ENCODE measurements at places on chromosomes 1 and 21. TPM values are rescaled to one million over a fixed set of nuclear protein-coding genes. Genes with fewer than 3 reads are reported as not detected.

DNA sequence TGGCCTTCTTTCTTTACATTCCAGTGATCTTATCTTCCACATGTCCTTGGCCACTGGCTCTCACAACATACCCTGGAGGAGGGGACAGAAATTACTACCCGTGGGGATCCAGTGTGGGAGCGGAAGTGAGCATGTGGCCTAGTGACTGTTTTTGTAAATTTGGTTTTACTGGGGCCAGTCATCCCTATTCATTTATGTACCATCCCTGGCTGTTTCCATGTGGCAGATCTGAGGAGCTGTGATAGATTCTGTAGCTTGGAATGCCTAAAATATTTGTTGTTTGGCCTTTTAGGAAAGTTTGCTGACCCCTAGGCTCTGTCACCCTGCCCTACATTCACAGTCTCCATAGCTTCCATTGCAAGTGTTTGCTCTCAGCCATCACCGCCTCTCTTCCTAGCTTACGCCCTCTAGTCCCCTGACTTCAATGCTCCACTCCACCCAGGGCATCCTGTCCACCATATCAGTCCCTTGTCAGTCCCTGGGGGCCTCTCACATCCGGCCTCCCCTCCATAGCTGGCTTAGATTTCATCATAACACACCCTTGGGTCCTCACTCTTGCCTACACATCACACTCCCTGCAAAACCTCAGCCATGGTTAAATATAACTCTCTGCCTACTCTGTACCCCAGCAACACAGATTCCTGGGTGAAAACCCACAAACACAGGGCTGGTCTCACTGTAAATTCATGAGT is 25.8 kb downstream of the DHCR24 start:
- no peak for DNase-seq

- peak; percentile 49 for DNase-seq
These were observed 30.2 kb upstream of the CD101 start for GRCh38 chr1:116971258-116971860.

- no peak for DNase-seq
These were observed 111.0 kb downstream of the GABPA start for GRCh38 chr21:25845729-25846256.

- no peak for DNase-seq
These were observed 7.0 kb downstream of the PALMD start for GRCh38 chr1:99652881-99653281.

GRCh38 chr1:30371888-30372791 is 351.2 kb downstream of the MATN1 start:
- DNase-seq: no peak

DNA sequence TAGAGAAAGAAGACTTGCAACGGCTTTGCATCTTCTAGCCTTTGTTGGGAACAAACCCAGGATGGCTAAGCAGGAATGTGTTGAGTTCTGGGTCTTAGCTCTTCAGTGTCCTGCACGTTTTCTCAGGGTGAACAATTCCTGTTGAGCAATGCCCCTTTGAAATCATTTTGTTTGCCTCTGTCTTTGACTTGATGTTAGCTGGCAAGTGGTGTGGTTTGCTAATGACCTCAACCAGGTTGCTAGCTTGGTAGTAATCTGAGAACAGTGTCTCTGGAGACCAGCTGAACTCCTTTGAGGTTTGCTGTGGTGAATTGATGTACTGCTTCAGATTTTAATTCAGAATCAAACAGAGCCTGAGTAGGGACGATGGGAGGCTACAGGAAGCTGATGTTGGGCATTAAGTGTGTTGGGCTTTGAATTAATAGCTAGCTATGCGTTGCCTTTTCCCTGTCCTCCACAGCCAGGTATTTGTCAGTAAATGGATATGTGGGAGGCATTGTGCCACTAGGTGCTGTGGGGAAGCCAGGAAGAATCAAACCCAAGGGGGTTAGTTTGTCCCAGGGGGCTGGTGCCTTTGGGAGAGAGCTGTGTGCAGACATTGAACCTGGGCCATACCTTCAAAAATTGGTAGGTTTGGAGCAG is 23.3 kb upstream of the SRSF10 start:
- DNase-seq: no peak

- no peak for DNase-seq
These were observed 17.0 kb downstream of the RCC2 start for GRCh38 chr1:17422461-17422860.

GRCh38 chr1:167500283-167500860 is 18.0 kb downstream of the CD247 start:
- DNase-seq: no peak

Gene SELP
- 9.9 TPM for total RNA-seq

GRCh38 chr1:157193219-157193618 is 55.0 kb upstream of the ETV3 start:
- no peak for DNase-seq

Gene AVPR1B
- 1.3 TPM for total RNA-seq

DNA sequence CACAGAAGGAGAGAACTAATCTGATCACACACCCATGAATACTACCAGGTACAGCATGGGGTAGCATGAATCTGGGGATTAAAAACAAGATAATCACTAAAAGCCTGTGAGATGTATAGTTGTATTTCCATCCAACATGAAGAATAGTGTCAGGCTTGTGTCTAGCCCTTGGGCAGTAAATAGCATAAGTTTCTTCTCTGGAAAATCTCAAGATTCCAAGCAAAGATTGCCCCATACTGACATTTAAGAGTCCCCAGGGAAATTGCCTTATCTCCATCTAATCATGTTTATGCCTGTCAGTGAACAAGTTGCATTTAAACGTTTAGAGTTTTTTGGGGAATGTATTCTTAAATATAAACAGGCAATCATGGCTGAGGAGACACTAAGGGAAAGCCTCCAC is 109.2 kb upstream of the SERTAD4 start:
- DNase-seq: no peak

DNA sequence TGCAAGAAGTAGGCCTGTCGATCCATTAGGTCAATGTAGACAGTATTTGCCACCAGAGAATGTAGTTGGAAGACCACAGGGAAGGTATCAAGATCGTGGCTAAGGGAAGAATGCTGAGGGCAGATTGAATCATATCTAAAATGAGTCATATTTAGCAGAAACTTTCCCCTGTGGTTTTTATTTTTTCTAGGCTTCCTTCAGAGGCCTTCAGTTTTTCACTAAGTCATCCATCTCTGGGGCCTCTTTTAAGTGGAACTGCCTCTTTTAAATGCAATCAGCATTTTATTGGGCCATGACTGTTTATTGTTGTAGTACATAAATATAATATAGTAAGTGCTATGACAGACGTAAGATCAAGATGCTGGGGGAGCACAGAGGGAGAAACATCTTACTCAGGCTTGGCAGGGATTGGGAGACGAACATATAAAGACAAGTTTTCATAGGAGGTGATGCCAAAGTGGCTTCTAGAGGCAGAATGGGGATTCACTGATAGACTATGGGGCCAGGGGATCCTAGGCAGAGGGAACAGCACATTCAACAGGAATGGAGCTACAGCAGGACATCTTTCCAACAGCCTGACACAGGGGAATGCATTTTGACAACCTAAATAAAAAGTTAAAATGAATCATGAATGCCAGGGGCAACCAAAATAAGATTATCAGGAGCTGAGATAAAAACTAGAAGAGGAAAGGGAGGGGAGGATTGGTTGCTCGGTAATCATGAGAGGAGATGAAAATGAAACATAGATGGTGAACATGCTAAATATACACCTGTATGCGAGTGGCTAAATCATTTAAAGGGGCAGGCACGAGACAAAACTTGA is 20.1 kb downstream of the UBE2U start:
- DNase-seq: no peak

DNA sequence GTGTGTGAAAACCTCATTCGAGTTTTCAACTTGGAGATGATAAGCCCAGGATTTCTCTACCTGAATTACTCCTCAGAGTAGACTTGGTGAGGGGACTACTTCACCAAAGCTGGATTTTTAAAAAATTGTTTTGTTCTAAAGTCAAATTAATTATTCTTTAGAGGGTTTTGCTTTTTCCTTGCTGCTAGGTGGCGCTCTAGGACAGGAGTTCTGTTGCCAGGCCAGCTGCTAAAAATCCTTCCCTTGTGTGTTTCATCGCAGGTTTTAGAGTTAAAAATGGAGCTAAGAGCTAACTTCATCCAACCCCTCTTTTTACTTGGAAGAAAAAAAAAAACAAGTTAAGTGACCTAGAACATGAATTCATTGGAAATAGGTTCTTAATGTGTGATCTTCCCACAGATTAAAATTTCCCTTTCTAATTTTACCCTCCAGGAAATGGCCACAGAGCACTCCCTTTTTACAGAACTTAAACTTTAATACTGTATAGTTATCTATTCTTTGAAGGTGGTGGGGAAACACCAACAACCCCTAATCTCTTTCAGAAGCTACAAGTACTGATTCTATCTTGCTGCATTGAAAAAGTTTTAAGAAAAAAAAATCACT is 36.7 kb upstream of the FAM163A start:
- peak; percentile 91 for DNase-seq

- DNase-seq: peak; percentile 32
These were observed 612.8 kb downstream of the LMO4 start for GRCh38 chr1:87941337-87941946.

Data from stomach (tissue), 19 donors.